Suppressor macrophage treated with lipopolysaccharide for 1 hour (primary cell): ENCODE measurements at places on chromosomes 4 and X.

DNA sequence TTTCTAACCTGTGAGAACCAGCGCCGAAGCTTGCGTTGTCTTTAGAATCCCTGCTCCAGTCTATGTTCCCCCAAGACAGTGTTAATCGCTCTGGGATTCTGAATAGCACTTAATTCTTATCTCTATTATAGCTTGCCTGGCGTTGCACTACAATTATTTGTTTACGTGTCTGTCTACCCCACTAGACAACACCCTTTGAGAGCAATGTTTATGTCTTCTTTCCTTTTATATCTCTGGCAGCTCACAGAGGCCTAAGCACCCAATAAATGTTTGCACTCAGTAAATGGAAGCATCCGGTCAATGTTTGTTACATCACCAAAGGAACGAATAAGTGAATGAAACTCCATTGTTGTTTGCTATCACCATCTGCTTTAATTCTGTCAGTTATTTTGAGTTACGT is 4.8 kb upstream of the NHS start:
- DNase-seq = no peak

DNA sequence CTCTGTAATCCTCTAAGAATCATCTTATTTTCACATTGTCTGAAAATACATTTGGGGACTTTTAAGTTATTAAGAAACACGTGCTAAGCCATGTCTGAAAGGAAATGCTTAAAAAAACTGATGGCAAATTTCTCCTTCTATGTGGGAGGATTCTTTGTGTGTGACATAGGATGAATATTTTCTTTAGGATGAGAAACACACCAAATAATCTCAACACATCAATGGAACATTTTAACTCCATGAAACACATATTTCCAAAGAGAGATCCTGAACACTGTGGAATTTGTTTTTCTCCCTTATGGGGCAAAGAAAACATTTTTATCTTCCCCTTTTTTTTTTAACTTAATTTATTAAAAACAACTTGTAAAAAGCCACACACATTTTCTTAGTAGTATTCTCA is 153.8 kb upstream of the ANKRD50 start:
- no peak for DNase-seq

GRCh38 chrX:119503484-119503861 is 35.2 kb downstream of the SLC25A5 start:
- no peak for DNase-seq

- DNase-seq = no peak
Measured at GRCh38 chr4:174284487-174284886, 776 bp downstream of the CEP44 start.

- no peak for DNase-seq
Measured at GRCh38 chr4:21490682-21491081, 457.9 kb downstream of the KCNIP4 start.

- no peak for DNase-seq
Measured at GRCh38 chrX:1493412-1493811, 40.7 kb upstream of the ASMTL start.

DNA sequence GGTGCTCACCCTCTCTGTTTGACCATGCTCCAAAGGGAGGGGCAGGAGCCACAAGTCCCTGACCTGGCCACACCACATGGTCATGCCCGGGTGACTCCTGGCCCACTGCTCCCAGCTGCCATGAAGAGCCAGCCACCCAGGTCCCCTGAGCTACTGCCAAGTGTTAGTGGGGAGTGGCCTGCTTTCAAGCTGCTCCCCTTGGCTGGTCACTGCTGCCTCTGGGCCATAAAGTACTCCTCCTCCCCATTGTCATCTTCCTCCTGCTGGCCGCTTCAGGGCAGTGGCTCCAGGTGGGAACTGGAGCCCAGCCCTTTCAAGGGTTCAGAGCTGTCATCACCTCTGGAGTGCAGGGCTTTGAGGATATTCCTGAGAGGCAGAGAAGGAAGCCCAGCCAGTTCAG is 27.3 kb upstream of the RBBP7 start:
- DNase-seq = no peak

- no peak for DNase-seq
Measured at GRCh38 chr4:105951198-105951597, 55.9 kb downstream of the NPNT start.

- no peak for DNase-seq
Measured at GRCh38 chrX:108359806-108360602, 78.2 kb downstream of the COL4A6 start.

DNA sequence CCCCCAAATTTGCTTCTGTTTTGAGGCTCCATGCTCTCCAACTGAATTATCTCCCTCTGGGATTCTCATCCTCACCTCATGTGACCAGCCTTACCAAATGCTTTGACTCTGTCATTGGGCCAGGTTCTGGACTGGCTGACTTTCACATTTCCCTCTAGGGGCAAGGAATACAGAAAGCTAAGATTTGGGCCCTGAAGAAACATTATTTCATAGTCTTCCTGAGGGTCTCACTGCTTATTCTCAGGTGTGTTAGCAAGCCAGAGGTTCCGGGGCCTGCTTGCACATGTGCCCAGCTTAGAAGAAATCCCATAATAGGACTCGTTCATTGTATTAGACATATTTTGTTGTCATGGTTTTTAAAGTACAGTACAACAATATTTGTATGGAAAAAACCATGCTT is 62.6 kb upstream of the TEX13D start:
- DNase-seq = no peak

GRCh38 chr4:26753617-26754016 is 107.0 kb upstream of the STIM2 start:
- no peak for DNase-seq

- peak; percentile 63 for DNase-seq
Measured at GRCh38 chrX:154750301-154751202, at the start of gene GAB3. Gene GAB3 (minus strand): TSS chrX:154751077. CDS start chrX:154751025, 52 bp downstream.

DNA sequence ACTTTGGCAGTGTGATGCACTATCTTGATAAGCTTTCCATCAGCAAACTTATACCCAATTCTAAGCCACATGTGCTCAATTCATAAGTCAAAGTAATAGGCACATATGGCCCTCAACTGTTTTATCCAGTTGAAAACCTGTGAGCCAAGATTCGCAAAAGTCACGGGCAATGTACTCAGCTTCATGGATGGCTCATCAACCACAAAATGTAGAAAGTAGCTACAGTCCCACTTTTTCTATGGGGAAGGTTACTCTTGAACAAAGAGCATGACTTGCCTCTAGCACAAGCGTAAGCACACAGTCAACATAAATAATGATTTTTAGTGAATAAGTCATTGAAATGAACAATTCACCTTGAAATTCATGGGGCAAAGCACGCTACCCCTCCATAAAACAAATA is 25.1 kb upstream of the DDX53 start:
- DNase-seq = no peak

GRCh38 chr4:169615467-169616106 is 3.2 kb upstream of the NEK1 start:
- DNase-seq = no peak

DNA sequence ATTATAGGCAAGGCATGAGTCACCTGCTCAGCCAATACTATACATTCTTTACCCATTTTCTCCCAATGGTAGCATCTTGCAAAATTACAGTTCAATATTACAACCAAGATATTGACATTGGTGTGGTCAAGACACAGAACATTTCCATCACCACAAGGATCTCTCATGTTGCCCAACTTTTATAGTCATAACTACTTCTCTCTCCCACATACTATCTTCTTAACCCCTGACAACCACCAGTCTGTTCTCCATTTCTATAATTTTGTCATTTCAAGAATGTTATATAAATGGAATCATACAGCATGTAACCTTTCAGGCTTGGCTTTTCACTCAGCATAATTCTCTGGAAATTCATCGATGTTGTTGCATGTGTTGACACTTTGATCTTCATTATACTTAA is 144.9 kb downstream of the ENOX2 start:
- no peak for DNase-seq

DNA sequence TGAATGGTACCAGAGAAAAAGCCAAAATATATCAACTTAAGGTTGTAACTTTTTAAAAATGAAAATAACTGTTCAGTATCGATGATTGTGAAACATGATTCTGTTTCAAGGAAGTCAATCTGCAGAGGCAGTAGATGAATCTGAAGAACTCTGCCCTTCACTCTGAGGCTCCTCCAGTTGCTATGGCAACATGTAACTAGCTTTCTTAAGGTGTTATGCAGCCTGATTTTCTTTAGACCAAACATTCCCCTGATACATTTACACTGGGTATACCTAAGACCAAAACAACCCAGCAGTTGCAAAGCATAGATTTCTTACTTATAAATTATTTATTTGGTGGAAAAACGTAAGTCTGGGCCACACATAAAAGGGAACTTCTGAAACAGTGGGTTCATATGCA is 133.6 kb upstream of the RASGEF1B start:
- peak; percentile 41 for DNase-seq

- peak; percentile 51 for DNase-seq
Measured at GRCh38 chrX:40423299-40423698, 157.5 kb upstream of the ATP6AP2 start.
